ENCODE measurements at places on chromosomes 6 and 20.

DNA sequence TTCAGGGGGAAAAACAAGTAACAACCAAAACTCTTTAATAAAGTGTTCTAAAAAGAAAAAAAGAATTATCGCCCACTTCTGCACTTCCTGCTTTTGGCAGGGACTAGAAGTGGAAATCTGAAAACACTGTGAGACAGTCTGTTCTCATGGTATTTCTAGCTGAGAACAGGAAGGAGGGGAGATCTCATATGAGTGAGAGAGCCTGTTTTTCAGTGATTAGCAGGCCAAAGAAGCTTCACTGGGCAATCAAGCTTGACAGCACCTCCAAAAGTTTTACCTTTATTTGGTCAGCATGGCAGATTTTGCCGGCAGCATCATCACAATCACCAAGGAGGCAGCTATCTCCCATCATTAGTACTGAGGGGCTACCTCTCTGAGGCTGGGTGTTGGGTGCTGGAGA lies 79.5 kb upstream of the ATXN1 start:
- no peak for DNase-seq

DNA sequence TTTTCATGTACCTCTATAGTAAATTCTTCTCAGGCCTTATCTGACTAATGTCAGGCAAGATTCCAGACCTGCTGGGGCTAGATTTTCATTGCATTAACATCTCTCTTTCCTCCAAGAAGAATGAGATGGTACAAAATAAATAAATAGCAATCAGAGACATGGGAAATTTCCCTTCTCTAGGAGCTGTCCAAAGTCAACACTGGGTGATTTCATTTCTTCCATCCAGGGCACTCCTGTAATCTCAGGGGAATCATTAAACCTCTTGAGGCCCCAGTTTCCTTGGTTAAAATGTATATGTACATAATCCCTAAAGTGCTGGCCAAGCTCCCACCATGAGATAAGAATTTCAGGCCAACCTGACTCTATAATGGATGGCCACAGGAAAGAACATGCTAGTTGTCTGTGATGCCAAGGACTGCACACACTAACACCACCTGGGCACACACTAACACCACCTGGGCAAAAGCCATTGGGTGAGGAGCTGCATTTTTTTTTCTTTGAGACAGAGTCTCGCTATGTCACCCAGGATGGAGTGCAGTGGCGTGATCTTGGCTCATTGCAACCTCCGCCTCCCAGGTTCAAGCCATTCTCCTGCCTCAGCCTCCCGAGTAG lies 912 bp downstream of the IL17F start:
- DNase-seq: no peak

GRCh38 chr6:108875161-108875555 lies 26.9 kb downstream of the ARMC2 start:
- DNase-seq: no peak

GRCh38 chr6:137665342-137665934 lies 171.2 kb upstream of the OLIG3 start:
- no peak for DNase-seq

- DNase-seq: no peak
Observed at GRCh38 chr6:137863091-137863797, 3.8 kb upstream of the TNFAIP3 start.

DNA sequence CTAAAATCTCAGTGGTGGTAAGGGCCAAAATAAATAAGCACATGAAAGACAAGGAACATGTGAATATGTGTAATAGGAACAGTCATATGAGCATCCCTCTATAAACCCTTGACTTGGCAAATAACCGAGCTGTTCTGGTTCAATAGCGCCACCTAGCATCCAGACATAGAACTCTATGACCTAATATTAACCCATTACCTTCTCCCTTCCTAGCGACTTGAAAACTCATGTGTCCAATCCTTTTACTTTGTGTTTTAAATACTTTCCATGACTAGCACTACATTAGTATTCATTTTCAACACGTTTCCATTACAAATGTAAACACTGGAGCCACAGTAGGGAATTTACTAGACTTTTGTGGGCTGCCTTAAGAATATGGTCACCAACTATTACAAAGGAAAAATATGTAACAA lies 279.7 kb downstream of the UST start:
- DNase-seq: no peak

- DNase-seq: no peak
Observed at GRCh38 chr20:37418591-37419109, 72.7 kb downstream of the SRC start.

GRCh38 chr6:144447472-144447871 lies 162.3 kb downstream of the UTRN start:
- DNase-seq: no peak

DNA sequence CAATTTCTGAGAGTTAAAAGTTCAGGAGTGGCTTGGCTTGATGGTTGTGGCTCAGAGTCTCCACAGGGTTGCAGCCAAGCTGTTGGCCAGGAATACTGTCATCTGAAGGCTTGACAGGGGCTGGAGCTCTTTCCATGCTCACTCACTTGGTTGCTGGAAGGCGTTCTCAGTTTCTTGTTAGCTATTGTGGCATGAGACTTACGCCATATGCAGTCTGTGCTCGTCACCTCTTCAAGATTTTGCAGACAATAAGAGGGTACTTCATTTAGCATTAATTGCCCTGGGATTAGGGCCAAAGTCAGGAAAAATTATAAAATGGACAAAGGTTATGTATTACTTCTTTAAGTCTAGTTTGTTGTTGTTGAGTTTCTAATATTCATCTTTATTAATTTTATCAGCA lies 380.6 kb upstream of the MAP3K7 start:
- no peak for DNase-seq

DNA sequence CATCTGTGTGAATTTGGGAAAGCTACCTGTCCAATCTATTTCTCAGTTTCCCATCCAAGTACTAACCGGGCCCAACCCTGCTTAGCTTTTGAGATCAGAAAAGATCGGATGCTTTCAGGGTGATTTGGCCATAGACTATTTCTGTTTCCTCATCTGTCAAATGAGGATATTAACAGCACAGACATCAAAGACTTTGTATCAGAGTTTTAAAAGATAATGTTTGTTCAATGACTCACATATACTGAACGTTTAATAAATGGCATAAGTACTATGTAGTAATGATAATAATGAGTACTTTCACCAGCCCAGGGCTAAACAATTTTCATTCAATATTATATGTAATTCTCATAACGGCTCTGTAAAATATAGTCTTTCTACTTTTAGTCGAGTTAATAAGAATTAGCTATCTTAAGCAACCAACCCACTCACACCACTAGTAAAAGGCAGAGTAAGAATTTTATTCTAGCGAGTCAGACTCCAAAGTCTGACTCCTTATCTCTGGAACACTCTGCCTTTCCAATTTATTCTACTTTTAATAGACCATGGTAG lies 216.5 kb downstream of the ARHGAP18 start:
- no peak for DNase-seq

GRCh38 chr6:16711546-16712254 lies 49.6 kb downstream of the ATXN1 start:
- DNase-seq: no peak

DNA sequence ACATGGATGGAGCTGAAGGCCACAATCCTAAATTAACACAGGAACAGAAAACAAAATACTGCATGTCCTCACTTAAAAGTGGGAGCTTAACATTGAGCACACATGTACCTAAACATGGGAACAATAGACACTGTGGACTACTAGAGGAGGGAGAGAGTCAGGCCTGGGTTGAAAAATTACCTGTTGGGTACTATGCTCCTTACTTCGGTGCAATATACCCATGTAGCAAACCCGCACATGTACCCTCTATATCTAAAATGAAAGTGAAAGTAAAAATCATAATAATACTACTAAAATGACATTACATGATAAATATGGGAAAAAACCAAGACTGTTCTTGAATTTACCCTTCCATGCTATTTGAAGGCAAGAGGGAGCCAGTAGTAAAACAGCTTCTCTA lies 1273.8 kb upstream of the ADGRB3 start:
- DNase-seq: no peak

Measured in stimulated activated CD8-positive, alpha-beta memory T cell treated with anti-CD3 and anti-CD28 coated beads, Interleukin-7, amount 100 ng/mL, for 1 hour (primary cell).